M059J (cell line): ENCODE measurements at places on chromosomes 7 and 10. TPM values are rescaled to one million over a fixed set of nuclear protein-coding genes. Genes with fewer than 3 reads are reported as not detected.

Gene CYP2W1
- total RNA-seq: not detected in 2 replicates

Gene GPNMB
- 11.0 and 11.3 TPM in 2 replicates for total RNA-seq

Gene KIF11
- 35.0 and 56.1 TPM in 2 replicates for total RNA-seq

Gene LRRC27
- 3.5 and 4.0 TPM in 2 replicates for total RNA-seq

Gene SHTN1
- total RNA-seq: 3.8 and 9.0 TPM in 2 replicates

Gene NUDT13
- total RNA-seq: not detected in 2 replicates

Gene SPDYE2B
- total RNA-seq: not detected in 2 replicates

Gene DNAJB9
- 24.0 and 25.6 TPM in 2 replicates for total RNA-seq

Gene HOGA1
- total RNA-seq: 0.12 and 0.71 TPM in 2 replicates

Gene PNLIP
- total RNA-seq: not detected in 2 replicates

Gene FKBP6
- total RNA-seq: not detected in 2 replicates

Gene LIPJ
- total RNA-seq: not detected in 2 replicates

Gene DNAH11
- 1.5 and 7.0 TPM in 2 replicates for total RNA-seq

Gene C7orf57
- 0.25 and 0.62 TPM in 2 replicates for total RNA-seq
